ENCODE measurements at places on chromosomes 13 and 19.
A peak's percentile ranks its signal among the peaks of the same experiment; 100 is the strongest.

- DNase-seq: peak; percentile 68
Measured at GRCh38 chr19:926589-927350, 935 bp downstream of the ARID3A start.

DNA sequence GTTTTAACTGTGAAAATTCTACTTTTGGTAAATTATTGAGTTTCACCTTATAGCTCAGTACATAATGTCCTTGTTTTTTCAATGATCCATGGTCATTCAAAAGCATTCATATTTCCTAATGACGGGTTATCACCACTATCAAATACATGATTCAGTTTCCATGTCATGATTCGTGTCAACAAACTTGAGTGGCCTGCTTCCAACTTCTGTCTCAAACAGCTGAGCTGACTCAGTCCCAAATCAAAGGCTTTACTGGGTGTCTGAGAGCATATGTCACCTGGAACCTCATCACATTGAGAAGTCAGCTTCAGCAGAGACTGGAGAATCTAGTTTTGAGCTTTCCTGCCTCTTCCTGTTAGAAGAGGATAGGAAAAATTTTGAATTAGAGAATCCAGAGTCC lies 40.3 kb upstream of the SGCG start:
- DNase-seq: no peak

- peak; percentile 5 for DNase-seq
Measured at GRCh38 chr13:98927951-98928927, 49.6 kb downstream of the DOCK9 start.

GRCh38 chr19:38219221-38219620 lies 4.8 kb downstream of the DPF1 start:
- DNase-seq: no peak

- DNase-seq: no peak
Measured at GRCh38 chr19:18488403-18488723, 33.5 kb downstream of the ELL start.

DNA sequence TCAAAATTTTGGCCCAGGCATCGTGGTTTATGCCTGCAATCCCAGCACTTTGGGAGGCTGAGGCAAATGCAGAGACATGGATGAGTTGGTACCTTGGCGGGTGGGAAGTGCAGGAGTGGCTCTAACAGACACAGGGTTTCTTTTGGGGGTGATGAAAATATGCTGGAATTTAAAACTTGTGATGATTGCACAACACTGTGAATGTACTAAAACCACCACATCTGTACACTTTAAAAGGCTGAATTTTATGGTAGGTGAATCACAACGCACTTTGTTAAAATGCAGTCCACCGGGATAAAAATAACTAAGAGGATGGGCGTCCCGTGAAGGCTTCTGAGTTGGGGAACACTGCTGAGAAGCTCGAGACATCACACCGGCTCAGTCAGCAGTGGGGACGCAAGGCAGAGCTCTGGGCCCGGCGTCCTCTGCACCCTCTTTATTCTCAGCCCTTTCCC lies 47.1 kb downstream of the MLLT1 start:
- no peak for DNase-seq

DNA sequence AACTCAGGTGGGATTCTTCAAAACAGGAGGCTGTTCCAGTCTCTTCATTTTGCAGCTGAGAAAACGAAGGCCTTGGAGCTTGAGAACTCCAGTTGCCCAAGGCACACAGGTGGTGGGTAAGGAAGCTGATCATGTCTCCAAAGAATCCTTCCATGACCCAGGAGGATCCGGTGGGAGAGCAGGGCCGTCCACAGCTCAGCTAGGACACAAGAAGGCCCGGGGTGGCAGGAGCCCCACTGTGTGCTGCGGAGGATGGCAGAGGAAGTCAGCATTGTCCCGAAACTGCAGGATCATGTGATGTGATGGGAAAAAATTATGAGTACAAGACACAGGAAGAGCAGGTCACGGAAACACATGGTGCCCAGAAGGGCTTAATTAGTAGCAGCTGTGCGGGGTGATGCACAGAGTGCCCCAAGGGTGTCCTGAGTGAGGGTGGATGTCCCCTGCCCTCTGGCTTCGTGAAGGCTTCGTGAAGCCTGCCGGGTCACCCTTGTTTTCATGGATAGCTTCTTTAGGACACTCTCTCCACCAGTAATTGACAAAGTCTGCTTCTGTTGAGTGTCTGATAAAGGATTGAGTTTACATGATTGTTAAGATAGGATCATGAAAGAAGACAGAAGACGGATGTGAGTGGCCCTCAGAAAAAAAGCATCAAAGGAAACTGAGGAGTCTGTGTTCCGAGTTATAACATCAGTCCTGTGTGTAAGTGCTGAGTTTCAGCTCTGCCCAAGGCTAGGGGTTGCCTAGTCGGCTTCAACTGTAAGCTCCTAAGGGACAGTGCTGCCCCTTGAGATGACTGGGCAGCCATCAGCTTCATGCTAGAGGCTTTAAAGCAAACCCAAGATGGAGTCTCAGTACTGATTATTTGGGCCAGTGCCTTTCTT lies 33.8 kb upstream of the SACS start:
- no peak for DNase-seq

DNA sequence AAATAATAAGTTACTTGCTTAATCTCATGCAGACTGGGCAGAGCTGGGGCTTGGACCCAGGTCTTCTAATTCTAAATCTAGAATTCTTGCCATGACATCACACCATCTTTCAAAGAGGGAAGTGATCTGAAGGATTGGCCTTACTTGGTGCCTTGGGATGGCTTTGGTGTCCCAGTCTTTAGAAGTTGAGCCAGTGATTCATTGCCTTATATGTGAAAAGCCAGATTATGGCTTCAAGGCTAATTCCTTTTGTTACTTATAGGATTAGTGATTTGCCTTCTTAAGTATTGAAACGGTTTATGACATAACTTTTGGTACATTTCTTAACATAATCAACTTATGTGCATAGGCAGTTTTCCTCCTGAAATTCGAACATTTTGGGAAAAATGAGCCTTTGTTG lies 14.9 kb downstream of the COG3 start:
- no peak for DNase-seq

DNA sequence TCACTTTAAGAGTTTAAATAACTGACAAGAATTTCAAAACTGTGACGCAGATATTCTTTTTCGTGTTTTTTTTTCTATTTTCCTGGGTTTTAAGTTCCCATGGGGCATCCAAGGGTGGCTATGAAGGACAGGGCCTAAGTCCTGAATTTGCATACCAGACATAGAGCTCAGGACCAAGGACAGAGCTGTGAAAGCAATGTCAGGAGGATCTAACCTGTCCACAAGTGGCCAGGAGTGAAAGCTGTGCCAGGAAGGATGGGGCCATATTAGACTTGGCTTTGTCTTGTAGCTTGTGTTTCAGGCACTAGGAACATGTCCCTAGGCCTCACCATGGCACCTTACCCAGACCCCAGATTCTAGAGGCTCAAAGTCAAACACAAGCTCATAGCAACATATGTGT lies 289.4 kb upstream of the MIR17HG start:
- peak; percentile 6 for DNase-seq

GRCh38 chr13:48317511-48318376 lies 14.2 kb downstream of the RB1 start:
- DNase-seq: no peak

GRCh38 chr13:20495087-20496023 lies 30.3 kb downstream of the CRYL1 start:
- peak; percentile 59 for DNase-seq

DNA sequence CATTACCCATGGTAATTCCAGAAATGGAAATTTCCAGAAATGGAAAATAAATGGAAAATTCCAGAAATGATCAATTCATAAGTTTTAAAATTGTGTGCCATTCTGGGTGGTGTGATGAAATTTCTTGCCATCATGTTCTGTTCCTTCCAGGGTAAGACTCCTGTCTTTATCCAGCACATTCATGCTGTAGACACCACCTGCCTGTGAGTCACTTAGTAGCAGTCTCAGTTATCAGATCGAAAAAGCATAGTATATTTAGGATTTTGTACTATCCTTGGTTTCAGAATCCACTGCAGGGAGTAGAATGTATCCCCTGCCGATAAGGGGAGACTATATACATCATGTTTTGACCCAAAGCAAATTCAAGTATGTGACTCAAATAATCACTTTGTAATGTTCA lies 26.7 kb upstream of the CSNK1A1L start:
- no peak for DNase-seq

- DNase-seq: no peak
Measured at GRCh38 chr13:23619068-23619855, 49.0 kb downstream of the TNFRSF19 start.

DNA sequence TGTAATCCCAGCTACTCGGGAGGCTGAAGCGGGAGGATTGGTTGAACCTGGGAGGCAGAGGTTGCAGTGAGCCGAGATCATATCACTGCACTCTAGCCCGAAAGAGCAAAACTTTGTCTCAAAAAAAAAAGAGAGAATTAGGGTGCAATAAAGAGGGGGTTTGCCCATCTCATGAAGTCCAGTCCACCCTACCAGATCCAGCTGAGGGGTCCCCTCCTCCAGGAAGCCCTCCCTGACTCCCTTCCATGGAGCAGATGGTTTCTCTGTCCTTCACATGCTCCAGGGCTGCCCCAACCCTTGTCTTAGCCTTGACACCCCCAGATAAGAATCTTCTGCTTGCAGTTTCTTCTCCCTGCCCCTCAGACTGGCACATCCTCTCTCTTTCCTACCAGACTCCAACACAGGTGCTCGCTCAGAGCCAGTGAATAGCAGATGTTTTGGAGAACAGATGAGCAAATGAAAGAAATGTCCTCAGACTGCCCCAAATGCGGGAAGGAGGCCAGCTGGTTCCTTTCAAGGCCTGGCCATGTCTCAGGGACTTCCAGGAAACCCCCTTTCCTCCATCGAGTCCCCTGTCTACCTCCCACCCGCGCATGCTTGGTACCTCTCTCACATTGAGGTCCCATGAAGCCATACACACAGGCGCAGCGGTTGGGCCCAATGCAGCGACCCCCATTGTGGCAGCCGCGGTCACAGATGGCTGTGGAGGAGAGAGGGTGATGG lies 5.0 kb downstream of the FBN3 start:
- DNase-seq: no peak

- no peak for DNase-seq
Measured at GRCh38 chr19:3471954-3472655, 8.2 kb downstream of the SMIM24 start.

- no peak for DNase-seq
Measured at GRCh38 chr13:20209948-20210347, 17.2 kb upstream of the GJB2 start.

- no peak for DNase-seq
Measured at GRCh38 chr13:58018865-58019264, 387.3 kb downstream of the PCDH17 start.

DNA sequence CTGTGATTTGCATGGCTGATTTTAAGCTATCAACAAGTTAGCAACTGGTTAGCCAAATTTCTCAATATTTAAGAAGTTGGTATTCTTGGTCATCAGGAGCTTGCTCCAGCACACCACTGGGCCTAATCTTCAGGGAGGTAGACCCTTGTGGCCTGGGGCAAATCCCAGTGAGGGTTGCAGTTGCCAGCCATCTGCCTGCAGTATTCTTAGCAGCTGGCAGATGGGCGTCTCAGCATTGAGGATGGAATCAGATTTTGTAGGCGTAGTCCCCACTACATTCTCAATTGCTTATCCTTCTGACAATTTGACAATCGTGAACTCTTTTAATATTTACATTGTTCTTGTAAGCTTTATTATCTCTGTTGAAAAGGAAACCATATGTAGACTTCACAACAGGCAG lies 1266.2 kb downstream of the SLITRK5 start:
- no peak for DNase-seq

- peak; percentile 87 for DNase-seq
Measured at GRCh38 chr19:47227352-47228167, 3.4 kb downstream of the BBC3 start.

DNA sequence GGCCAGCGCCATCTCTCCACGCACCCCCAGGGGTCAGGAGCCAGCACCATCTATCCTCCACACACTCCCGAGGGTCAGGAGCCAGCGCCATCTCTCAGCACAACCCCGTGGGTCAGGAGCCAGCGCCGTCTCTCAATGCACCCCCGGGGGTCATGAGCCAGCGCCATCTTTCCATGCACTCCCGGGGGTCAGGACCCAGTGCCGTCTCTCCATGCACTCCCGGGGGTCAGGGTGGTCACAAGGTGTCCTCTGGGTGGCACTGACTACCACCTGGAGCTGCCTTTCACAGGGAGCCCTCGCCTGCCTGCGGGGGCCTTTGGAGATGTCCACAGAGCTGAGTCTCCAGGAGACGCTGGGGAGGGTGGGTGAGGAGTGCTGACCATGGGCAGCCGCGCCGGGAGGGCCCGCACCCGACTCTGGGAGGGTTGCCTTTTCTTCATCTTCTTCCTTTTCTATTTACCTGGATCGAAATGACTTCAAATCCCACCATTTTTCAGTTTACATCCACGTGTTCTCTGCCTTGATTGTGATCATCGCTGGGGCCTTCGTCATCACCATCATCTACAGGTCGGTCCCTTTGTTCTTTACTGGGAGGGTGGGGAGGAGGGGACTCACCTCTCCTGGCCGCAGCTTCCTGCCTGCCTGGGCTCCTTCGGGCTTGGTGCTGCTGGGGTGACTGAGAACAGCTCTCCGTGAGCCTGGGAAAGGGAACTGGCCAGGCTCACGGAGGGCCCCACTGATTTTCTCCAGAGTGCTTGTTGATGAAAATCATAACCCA lies 19.1 kb downstream of the TEX29 start:
- DNase-seq: no peak

- no peak for DNase-seq
Measured at GRCh38 chr13:67075239-67075638, 154.9 kb downstream of the PCDH9 start.

DNA sequence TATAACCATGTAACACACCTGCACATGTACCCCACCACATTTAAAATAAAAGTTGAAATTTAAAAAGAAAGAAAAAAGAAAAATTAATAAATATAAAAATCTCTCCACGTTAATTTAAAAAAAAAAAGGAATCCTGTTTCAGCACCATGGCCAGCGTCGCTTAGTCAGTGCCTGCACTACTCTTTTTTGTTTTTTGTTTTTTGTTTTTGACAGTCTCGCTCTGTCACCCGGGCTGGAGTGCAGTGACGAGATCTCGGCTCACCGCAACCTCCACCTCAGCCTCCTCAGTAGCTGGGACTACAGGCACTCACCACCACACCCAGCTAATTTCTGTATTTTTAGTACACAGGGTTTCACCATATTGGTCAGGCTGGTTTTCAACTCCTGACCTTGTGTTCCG lies 835.9 kb downstream of the UQCRFS1 start:
- no peak for DNase-seq

- peak; percentile 99 for DNase-seq
Measured at GRCh38 chr19:13102666-13103580, at the start of gene LYL1. Gene LYL1, minus strand, starts transcription at chr19:13102858. Its CDS starts 1,687 bp downstream, at chr19:13101171.

GRCh38 chr13:73741742-73742141 lies 392.5 kb downstream of the KLF12 start:
- DNase-seq: no peak

- no peak for DNase-seq
Measured at GRCh38 chr19:11096210-11096841, 7.1 kb downstream of the LDLR start.

DNA sequence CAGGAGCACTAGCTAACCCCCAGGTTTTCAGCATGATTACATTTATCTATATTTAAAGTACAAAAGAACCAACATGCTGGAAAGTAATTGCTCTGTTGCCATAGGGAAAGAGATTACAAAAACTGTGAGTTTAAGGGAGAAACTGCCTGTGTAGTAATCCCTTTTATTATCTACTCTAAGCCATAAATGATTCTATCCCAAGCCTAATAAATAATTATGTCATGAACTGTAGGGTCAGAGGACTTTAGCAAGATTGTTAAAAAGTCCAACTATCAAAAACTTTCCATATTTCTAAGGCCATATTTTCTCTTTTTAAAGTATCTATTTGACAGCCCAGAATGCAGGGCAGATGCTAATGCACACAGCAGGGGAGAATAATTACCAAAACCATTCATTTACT lies 573.8 kb upstream of the MIR17HG start:
- no peak for DNase-seq

Data from erythroblast (primary cell).